ENCODE measurements at places on chromosomes 5 and 9. TPM values are rescaled to one million over a fixed set of nuclear protein-coding genes. Genes with fewer than 3 reads are reported as not detected.

Gene LCN10
- total RNA-seq: 2.4 TPM

Gene ENHO
- 27.9 TPM for total RNA-seq

Gene PHF24
- total RNA-seq: 0.53 TPM

Gene COMMD10
- 44.8 TPM for total RNA-seq

Gene PCDHB7
- 0.23 TPM for total RNA-seq

DNA sequence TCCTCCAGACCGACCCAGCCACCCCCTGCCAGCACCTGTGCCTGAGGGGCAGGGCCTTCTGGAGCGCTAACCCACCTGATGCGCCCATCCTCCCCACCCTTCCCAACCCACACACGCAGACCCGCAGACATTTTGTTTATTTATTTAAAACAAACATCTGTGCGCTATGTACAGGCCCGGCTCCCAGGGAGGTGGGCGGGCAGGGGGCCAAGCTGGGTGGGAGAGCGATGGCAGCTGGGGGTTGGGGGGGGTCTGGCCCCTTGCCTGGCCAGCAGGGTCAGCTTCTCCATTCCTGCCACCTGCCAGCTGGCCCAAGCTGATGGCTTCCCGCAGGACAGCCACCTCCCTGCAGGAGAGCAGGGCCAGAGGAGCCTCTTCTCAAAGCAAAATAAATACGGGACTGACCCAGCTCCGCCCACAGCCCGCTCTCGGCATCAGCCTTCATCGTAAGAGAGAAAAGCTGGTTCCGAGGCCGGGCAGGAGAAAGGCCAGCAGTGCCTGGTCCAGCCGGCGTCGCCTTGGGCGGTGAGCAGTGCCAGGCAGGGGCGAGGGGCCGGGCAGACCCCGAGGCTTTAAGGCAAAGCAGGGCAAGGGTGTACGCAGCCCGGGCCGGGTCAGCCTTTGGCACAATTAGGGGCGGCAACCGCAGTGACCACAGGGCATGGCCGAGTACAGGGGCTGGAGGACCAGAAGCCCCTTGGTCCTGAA lies 10.9 kb upstream of the CLIC3 start:
- no peak overlapping the region for H3K4me3 ChIP-seq
- peaks cover 6% of the 10 kb centered on the region for H3K36me3 ChIP-seq
- DNase-seq: no peak
- no peaks in the 10 kb centered on the region for H3K4me1 ChIP-seq
- H3K27ac ChIP-seq: no peak overlapping the region

DNA sequence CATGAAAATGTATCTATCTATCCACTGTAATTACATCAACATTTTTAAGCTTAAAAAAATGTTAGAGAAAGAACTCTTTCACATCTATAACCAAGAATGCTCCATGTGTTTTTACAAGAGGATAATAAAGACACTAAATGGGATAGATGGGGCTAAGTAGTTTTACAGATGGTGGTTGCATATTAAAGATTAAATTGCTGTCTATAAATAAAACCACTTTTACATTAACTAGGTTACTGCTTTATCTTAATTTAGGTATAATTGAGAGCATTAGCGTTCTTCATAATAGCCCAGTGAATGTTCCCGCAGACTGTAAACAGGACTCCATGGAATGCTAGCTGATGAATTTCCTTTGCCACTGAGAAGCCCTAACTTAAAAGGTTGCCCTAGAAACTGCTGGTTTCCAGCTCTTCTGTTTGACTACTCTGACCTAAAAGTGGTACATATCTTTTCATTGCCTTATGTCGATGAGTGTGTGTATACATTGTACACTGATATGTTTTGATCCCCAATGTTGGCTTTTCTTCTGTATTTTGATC lies 117.9 kb downstream of the SGCD start:
- H3K27me3 ChIP-seq: no peaks in the 10 kb centered on the region
- peaks cover 62% of the 10 kb centered on the region for H3K4me1 ChIP-seq
- no peak for DNase-seq

GRCh38 chr5:133866160-133866902 lies 102.1 kb downstream of the C5orf15 start:
- H3K4me3 ChIP-seq: no peak overlapping the region
- no peaks in the 10 kb centered on the region for H3K36me3 ChIP-seq
- H3K27ac ChIP-seq: no peak overlapping the region
- no peak for DNase-seq
- H3K4me1 ChIP-seq: no peaks in the 10 kb centered on the region
- H3K27me3 ChIP-seq: no peaks in the 10 kb centered on the region

GRCh38 chr5:38776149-38776896 lies 69.5 kb upstream of the OSMR start:
- peaks cover 7% of the 10 kb centered on the region for H3K4me1 ChIP-seq
- H3K27me3 ChIP-seq: no peaks in the 10 kb centered on the region
- H3K36me3 ChIP-seq: no peaks in the 10 kb centered on the region

Measured in WTC11 (cell line).